ENCODE measurements at places on chromosomes 3 and 15.

- DNase-seq = no peak
Observed at GRCh38 chr15:90465140-90465929, 64.4 kb upstream of the CRTC3 start.

GRCh38 chr3:188209034-188209433, 55.1 kb downstream of the LPP start:
- DNase-seq = no peak

- no peak for DNase-seq
Observed at GRCh38 chr15:38860674-38861073, 296.1 kb upstream of the RASGRP1 start.

DNA sequence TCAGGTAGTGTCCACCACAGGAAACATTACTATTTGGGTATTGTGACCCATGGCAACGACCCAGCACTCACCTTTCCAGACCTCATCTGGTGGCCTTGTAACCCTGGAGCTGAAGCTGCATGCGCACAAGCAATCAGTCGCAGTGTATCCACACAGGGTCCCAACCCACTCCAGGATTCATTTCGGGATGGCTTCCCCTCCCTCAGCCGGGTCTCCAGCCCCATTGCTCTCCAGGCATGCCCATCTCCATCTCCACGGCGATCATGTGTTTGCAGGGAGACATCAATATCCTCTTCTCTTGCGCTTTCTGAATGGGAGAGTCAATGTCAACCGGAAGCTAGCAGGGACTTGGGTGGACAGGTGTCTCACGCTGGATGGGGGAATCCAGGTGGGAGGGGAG, 35.2 kb downstream of the GOLGA6L2 start:
- DNase-seq = no peak

GRCh38 chr3:195441992-195442572, 738 bp downstream of the ACAP2 start:
- DNase-seq = peak; percentile 9

DNA sequence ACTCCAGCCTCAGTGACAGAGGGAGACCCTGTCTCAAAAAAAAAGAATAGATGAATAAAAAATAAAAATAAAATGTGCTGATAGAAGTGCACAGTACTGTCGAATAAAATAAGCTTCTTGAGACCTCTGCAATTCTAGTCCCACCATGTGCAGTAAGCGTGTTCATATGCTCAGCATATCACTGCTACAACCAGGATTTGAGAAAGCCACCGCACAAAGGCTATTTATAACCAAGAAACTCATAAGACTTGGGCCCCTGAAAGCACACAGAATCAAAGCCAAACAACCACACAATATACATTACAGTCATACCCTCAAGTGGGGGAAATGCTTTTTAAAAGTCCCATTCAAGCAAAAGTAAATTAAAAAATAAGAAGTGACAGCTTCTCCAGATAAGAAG, 56.5 kb upstream of the FXR1 start:
- DNase-seq = no peak

Data from amniotic stem cell (primary cell).